ENCODE measurements at places on chromosomes 16 and 17. TPM values are rescaled to one million over a fixed set of nuclear protein-coding genes. Genes with fewer than 3 reads are reported as not detected.

DNA sequence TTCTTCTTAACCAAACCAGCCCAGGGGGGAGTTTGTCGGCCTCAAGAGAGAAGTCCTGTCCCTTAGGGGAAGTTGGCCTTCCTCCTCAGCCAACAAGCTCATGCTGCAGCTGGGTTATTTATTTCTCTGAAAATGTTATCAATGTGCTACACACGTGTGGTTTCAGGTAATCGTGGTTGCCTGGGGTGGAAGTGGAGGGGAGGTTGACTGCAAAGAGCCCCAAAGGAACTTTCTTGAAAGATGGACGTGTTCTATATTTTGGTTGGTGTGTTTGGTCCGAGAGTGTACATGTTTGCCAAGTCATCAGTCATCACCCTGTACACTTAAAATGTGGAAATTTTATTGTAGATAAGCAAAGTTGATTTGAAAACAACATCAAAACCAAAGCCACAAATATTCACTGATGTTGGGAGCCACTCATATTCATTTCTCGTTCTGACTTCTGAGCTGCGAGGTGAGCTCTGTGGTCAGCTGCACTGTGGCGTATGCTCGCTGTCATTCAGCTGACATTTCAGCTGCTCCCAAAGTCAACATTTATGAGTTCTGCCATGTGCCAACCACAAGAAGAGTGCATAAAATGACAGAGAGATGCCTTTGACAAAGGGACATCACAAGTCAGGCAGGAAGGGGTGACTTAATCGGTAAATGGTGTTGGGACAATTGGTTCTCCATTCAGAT, 26.5 kb upstream of the ADGRG1 start:
- H3K27ac ChIP-seq, result no peak overlapping the region
- H3K27me3 ChIP-seq, result peaks cover 14% of the 10 kb centered on the region
- no peak for DNase-seq
- no peak overlapping the region for H3K4me3 ChIP-seq

GRCh38 chr16:11783319-11784037, 13.6 kb downstream of the ZC3H7A start:
- peak; percentile 18 for DNase-seq
- peaks cover 68% of the 10 kb centered on the region for H3K36me3 ChIP-seq
- H3K4me3 ChIP-seq, result peak overlapping the region; percentile 38
- H3K27me3 ChIP-seq, result no peaks in the 10 kb centered on the region
- peak overlapping the region; percentile 89 for H3K27ac ChIP-seq
- H3K4me1 ChIP-seq, result peaks cover 52% of the 10 kb centered on the region

- H3K27me3 ChIP-seq, result no peaks in the 10 kb centered on the region
- H3K4me3 ChIP-seq, result peak overlapping the region; percentile 9
- H3K27ac ChIP-seq, result peak overlapping the region; percentile 97
- H3K4me1 ChIP-seq, result peaks cover 49% of the 10 kb centered on the region
- peaks cover 21% of the 10 kb centered on the region for H3K36me3 ChIP-seq
Measured at GRCh38 chr17:17018612-17019429, 23.4 kb upstream of the MPRIP start.

DNA sequence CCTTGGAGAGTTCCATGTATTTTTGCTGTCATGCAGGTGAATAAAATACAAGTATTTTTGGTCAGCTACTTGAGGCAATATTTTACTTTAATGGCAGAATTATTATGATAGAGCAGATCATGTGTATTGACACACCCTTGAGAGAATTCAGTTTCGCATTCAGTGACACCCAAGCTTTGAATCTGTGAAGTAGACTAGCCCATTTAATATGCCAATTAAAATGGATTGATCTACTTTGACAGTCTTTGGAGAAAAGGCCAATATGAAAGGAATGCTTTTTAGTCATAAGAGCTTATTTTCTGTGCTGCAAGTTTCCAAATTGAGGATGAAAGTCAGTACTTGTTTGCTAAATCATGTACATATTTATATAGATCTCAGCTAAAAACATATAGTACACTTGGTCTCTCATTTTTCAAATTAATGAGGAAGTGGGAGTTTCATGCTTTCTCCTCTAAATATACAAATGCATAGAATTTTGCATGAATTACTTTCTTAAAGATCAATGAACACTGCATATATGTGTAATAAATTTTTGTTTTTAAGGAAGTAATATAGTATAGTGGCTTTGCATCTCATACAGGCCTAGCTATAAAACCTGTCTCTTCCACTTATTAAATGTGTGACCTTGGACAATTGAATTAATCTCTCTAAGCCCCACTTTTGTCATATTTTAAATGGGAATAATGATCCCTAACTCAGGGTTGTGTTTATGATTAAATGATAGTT, 161.5 kb downstream of the PHKB start:
- no peak overlapping the region for H3K27ac ChIP-seq
- no peak overlapping the region for H3K4me3 ChIP-seq
- H3K27me3 ChIP-seq, result no peaks in the 10 kb centered on the region
- H3K36me3 ChIP-seq, result no peaks in the 10 kb centered on the region
- H3K4me1 ChIP-seq, result no peaks in the 10 kb centered on the region

DNA sequence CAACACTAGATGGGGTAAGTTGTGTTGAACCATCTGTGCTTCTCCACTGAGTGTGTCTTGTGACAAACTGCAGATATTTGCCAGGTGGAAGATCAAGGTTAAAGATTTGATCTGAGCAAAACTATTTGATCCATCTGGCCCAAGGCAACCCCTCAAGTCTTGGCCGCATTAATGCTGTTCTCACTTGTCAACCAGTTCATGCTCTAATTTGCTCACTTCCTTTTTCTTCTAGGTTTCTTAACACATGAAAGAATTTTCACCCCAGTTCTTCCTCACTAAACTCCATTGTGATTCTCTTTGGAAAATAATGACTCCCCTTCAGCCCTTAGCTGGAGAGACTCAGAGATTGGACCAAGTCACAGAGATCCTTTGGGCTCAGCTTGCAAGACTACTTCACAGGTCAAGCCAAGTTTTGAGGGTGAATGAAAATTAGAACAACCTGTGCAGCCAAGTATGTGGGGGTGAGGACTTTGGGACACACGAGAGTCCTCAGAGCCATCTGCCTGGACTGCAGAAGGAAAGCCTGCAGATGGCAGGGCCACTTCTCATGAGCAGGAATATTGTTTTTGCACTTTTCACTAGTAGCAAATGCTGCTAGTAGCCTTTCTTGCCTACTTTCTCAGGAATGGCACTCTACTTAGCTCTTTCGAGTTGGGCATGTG, 166.5 kb downstream of the AXIN2 start:
- H3K36me3 ChIP-seq, result no peaks in the 10 kb centered on the region
- DNase-seq, result no peak
- H3K4me1 ChIP-seq, result no peaks in the 10 kb centered on the region
- H3K4me3 ChIP-seq, result no peak overlapping the region
- H3K27me3 ChIP-seq, result peaks cover 18% of the 10 kb centered on the region
- no peak overlapping the region for H3K27ac ChIP-seq

DNA sequence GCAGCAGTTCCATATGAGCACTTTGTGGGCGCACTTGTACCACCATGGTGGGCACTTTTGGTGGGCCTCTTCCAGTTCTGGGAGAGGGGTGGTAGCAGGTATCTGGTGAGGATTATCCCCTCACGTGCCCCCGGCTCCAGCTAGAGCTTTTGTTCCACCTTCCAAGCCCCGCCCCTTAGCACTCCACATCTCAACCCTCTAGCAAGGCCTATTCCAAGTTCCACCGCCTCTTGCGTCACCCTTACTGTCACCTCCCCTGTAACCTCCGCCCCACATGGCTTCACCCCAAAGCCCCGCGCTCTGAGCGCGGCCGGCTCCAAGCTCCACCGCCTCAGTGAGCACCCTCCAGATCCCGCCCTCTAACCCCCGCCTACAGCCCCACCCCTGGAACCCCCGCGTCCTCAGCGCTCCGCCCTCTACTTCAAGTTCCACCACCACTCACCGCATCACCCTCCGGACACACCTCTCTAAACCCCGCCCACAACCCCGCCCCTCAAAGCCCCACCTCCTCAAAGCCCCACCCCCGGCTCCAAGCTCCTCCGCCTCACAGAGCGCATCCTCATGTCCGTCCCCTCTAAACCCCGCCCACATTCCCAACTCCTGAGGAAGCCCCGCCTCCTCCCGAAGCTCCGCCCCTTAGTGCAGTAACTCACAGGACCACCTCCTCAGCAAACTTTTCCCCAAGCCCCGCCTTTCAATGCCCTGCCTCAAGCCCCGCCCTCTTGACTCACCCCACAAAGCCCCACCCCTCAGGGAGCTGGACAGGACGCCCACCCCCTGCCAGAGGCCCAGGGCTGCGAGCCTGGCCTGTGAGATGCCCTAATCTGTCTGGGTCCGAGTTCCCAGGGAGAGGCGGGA, 11.1 kb downstream of the SCN4A start:
- no peaks in the 10 kb centered on the region for H3K4me1 ChIP-seq
- peaks cover 27% of the 10 kb centered on the region for H3K27me3 ChIP-seq
- H3K4me3 ChIP-seq, result no peak overlapping the region
- no peaks in the 10 kb centered on the region for H3K36me3 ChIP-seq
- no peak for DNase-seq
- H3K27ac ChIP-seq, result no peak overlapping the region

DNA sequence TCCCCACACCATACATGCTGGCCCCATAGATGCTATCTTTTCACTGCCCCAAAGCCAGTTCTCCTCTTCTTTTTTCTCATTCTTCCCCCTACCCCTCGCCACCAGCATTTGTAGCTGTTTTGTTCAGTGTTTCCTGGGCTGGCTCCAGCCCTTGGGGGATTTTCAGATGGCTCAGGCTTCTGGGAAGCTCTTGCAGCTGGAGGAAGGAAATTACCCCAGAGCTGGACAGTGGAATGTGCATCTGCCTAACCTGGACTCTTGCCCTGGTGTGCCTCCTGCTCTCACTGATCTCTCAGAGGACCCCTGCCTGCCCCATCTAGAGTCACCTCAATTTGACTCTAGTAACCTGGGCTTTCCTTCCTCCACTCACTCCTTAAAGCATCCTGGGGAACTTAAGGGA, 82.8 kb downstream of the MYH13 start:
- H3K27me3 ChIP-seq, result no peaks in the 10 kb centered on the region
- H3K4me1 ChIP-seq, result no peaks in the 10 kb centered on the region
- no peak for DNase-seq

- peaks cover 10% of the 10 kb centered on the region for H3K4me1 ChIP-seq
- no peak for DNase-seq
- peaks cover 8% of the 10 kb centered on the region for H3K27me3 ChIP-seq
- no peak overlapping the region for H3K27ac ChIP-seq
Measured at GRCh38 chr17:18944646-18945045, 7.3 kb upstream of the SLC5A10 start.

- no peak overlapping the region for H3K4me3 ChIP-seq
- no peak overlapping the region for H3K27ac ChIP-seq
- H3K27me3 ChIP-seq, result no peaks in the 10 kb centered on the region
- H3K4me1 ChIP-seq, result no peaks in the 10 kb centered on the region
- H3K36me3 ChIP-seq, result no peaks in the 10 kb centered on the region
- DNase-seq, result no peak
Measured at GRCh38 chr17:52686140-52686539, 527.6 kb upstream of the CA10 start.

DNA sequence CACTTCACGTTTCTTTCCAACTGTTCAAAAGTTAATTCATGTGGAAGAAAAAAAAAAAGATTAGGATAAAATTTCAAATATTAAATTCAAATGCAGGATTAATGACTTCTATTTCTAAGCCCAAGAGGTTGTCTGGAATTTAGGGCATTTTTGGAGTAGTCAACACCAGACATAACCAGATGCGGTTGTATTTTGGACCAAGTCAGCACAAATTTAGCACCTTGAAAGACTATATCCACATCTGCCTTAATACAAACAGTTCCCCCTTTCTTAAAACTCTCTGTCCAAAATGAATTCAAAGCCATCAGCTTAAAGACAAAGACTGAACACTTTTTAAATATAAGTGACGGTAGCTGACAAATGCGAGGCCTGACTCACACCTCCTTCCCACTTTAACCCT, 282.9 kb downstream of the C16orf95 start:
- no peak for DNase-seq
- H3K4me3 ChIP-seq, result no peak overlapping the region
- no peak overlapping the region for H3K27ac ChIP-seq
- H3K4me1 ChIP-seq, result no peaks in the 10 kb centered on the region
- no peaks in the 10 kb centered on the region for H3K36me3 ChIP-seq
- H3K27me3 ChIP-seq, result peaks cover 100% of the 10 kb centered on the region

DNA sequence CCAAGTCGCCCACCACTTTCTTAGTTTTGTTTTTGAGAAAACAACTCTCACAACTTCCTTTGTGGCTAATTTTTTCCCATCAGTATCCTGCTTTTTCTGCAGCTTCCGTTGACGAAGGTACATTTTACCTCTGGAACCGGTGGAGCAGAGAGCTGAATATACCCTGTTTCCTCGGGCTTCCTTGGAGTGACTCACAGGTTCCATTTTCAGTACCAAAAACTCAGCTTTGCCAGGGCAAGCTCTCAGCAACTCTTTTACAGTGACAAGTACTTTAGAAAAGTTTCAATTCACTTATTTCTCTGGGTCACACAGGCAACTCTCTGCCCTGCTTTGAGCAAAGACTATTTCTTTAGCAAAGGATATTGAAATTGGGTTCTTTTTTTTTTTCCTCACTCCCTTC, 318.9 kb downstream of the SNX29 start:
- H3K27ac ChIP-seq, result no peak overlapping the region
- no peaks in the 10 kb centered on the region for H3K27me3 ChIP-seq
- no peak overlapping the region for H3K4me3 ChIP-seq
- no peaks in the 10 kb centered on the region for H3K4me1 ChIP-seq
- DNase-seq, result no peak
- no peaks in the 10 kb centered on the region for H3K36me3 ChIP-seq

DNA sequence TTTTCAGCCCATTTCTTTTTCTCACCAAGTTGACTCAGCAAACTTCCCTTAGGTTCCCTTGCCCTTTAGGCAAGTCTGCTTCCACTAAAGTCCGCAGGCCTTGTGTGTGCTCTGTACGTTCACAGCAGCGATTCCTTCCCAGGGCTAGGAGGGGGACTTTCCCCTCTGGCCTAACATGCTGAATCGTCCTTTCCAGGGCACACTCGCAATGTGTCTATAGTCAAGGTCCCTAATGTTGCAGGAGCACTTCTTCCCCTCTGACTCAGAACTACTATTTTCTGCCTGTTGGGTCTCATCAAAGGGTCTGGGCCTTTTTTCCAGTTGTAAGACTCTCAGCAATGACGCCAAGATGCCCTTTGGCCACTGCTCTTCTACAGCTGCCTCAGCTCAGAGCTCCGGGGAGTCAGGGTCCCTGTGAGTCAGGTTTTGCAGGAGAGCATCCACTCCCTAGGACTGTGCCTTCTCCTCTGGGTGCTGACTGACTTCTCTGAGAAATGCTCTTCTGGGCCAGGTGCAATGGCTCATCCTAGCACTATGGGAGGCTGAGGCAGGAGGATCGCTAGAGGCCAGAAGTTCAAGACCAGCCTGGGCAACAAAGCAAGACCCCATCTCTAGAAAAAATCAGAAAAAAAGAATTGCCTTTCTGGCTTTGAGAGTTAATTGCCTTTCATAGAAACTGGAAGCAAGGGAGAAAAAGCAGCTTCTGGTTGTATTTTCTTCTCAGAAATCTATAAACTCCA, 64.4 kb upstream of the TBX2 start:
- no peaks in the 10 kb centered on the region for H3K4me1 ChIP-seq
- no peak overlapping the region for H3K27ac ChIP-seq
- no peaks in the 10 kb centered on the region for H3K27me3 ChIP-seq
- H3K36me3 ChIP-seq, result no peaks in the 10 kb centered on the region

Gene C1QL1
- 1.3 TPM for total RNA-seq

Gene TMIGD1
- total RNA-seq, result not detected

Gene SLC13A2
- not detected for total RNA-seq

Gene ATMIN
- total RNA-seq, result 61.3 TPM

All from Calu3 (cell line).